ENCODE measurements at places on chromosomes 6 and 20. TPM values are rescaled to one million over a fixed set of nuclear protein-coding genes. Genes with fewer than 3 reads are reported as not detected.

Gene BTBD3
- total RNA-seq, result 29.1 TPM

Gene SAPCD1
- total RNA-seq, result 0.57 TPM

Gene CGA
- 0.49 TPM for total RNA-seq

Gene DCBLD1
- 6.1 TPM for total RNA-seq

Gene PGC
- total RNA-seq, result not detected

Gene SLC17A2
- total RNA-seq, result not detected

Gene SNX21
- total RNA-seq, result 22.5 TPM

Gene RNF39
- total RNA-seq, result not detected

Gene GSTA3
- not detected for total RNA-seq

Gene POU5F1
- total RNA-seq, result 0.51 TPM

Gene DPPA5
- total RNA-seq, result not detected

Gene CENPW
- 0.65 TPM for total RNA-seq

Gene STXBP5
- total RNA-seq, result 13.8 TPM

Gene ID1
- 98.9 TPM for total RNA-seq

Gene VGLL2
- not detected for total RNA-seq

Gene ECT2L
- 1.1 TPM for total RNA-seq
